Ureter (tissue), 1 donor: ENCODE measurements at places on chromosomes 4 and X. TPM values are rescaled to one million over a fixed set of nuclear protein-coding genes. Genes with fewer than 3 reads are reported as not detected.
A peak's percentile ranks its signal among the peaks of the same experiment; 100 is the strongest.

The ADAM29 gene
- total RNA-seq = not detected

The GPC3 gene
- total RNA-seq = 4.9 TPM

The ERVMER34-1 gene
- 3.7 TPM for total RNA-seq

The POU4F2 gene
- total RNA-seq = not detected

The PCDH7 gene
- 18.4 TPM for total RNA-seq

The PITX2 gene
- total RNA-seq = not detected

The MTMR8 gene
- total RNA-seq = 13.0 TPM

The ITM2A gene
- 42.2 TPM for total RNA-seq

The GRIA3 gene
- total RNA-seq = 3.5 TPM

DNA sequence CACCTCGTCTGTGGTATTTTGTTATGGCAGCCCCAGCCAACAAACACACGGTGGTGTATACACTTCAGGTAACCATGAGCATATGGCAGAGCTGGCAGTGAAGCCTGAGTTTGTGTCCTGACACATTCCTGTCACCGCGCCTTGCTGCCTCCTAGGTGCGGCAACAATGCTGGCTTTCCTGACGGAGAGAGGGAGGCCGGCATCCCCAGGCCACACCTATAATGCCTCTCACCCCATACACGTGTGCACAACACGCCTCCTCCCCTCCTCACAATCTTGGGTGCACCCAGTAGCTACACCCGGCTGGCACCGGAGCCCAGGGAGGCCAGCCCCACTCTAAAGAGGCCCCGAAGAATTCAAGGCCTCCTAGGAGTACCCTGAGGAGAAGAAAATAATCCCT is 158.5 kb downstream of the NSUN7 start:
- DNase-seq = peak; percentile 46

DNA sequence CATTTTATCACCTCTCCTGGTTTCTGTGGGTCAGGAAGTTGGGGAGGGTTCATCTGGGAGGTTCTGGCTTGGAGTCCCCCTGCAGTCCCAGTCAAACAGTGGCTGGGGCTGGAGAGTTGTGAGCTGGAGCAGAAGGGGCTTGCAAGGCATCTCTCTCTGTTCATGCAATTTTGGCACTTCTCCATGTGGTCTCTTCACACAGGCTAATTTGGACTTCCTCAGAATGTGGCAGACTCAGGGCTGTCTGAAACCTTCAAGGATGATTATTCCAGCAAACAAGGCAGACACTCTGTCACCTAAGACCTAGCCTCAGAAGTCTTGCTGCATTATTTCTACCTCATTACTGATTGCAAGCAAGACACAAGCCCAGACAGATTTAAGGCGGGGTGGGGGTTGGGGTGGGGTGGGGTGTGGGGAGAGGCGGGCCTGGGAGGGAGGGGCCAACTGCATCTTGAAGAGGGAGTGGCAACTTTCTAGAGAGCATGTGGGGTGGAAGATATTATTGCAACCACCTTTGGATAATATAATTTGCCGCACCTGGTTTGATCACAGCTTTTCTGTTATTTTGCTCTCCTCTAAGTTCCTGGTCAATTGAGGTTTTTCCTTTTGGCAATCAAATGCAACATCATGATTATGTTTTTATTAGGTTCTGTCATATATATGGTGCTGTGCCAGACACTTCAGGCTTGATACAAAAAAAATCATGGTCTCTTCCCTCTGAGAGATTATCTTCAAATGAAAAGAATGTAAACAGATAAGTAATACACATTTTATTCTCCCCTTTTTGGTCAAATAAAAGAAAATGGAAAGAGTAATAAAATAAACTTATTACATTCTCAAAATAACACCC is 799.5 kb downstream of the RPA4 start:
- no peak for DNase-seq

DNA sequence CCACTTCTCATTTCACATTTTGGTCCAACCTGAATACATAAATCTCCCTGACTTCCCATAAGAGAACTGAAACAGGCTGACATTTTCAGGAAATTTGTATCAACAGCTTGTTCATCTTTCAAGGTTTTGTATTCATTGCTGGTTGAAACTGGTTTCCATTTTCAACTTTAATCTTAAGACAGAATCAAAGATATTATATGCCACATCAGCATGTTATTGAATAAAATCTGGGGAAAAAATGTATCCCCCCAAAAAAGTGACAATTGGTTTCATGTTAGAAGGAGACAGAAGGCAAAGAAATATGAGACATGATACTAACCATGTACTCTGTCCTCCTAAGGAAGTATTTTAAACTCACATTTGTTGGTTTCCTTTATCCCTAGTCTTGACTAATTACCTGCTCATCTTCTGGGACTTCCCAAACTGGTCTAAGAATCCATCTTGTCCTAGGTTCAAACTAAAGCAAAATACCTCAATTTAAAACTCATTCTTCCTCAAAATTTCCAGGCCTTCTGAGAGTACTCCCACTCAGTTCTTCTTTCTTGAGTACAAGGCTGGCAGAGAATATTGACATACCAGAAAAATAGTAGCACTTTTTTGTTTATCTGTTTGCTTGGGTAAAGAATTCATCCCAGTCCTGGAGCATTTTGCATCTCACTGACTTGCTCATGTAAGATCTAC is 3.1 kb upstream of the ANTXR2 start:
- DNase-seq = no peak

- no peak for DNase-seq
Observed at GRCh38 chrX:16063921-16064320, 59.4 kb upstream of the GRPR start.

GRCh38 chr4:134955059-134955458 is 753.5 kb upstream of the PABPC4L start:
- DNase-seq = no peak

GRCh38 chr4:28973587-28974350 is 1746.4 kb upstream of the PCDH7 start:
- DNase-seq = no peak

DNA sequence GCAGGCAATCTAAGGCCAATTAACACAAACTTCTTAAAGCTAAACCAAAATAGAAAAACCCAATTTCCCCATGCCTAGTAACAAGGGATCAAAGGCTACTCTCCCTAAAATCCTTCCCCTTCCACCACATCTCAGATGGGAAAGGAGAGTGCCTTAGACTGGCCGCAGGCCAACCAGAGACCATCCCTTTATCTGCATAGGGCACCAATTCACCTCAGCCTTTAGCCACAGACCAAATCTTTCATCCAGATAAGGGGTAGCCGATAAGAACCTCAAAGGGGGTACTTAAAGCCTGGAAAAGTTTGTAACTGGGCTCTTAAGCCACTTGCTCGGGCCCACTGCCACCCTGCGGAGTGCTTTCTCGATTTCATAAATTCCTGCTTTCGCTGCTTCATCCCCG is 68.3 kb downstream of the TEX13C start:
- no peak for DNase-seq

DNA sequence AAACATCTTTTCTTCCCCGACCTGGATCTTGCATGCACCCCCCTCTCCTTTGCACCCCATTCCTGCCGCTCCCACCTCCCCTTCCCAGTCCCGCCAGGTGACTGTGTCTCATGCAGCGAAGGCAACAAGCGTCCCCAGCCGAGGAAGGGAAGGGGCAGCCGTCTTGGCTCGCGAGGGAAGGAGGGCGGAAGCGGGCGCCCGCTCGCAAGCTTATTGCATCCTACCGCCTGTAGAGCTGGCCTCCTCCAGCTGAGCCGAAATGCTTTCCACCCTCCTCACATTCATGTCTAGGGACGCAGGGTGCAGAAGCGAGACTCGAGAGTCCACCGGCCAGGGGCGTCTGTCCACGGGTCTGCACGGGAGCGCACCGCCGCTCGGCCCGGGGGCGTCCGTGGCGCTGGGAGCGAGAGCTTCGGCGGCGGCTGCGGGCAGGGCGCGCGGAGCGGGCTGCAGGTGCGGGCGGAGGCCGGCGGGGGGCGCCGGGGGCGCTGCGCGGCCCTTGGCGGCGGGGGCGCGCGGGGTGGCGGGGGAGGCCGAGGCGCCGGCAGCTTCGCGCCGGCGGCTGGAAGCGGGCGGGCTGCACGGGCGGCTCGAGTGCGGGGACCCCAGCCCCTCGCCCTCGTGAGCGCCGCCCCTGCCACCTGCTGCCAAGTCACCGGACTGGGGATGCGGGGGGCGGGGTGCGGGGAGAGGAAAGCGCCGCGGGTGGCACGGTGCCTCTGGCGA is at the start of gene KCNIP4:
KCNIP4 (minus strand) TSS at position 426 of the 726 bp plus-strand sequence.
- no peak for DNase-seq

- no peak for DNase-seq
Observed at GRCh38 chr4:53830511-53830910, 233.9 kb downstream of the CHIC2 start.

DNA sequence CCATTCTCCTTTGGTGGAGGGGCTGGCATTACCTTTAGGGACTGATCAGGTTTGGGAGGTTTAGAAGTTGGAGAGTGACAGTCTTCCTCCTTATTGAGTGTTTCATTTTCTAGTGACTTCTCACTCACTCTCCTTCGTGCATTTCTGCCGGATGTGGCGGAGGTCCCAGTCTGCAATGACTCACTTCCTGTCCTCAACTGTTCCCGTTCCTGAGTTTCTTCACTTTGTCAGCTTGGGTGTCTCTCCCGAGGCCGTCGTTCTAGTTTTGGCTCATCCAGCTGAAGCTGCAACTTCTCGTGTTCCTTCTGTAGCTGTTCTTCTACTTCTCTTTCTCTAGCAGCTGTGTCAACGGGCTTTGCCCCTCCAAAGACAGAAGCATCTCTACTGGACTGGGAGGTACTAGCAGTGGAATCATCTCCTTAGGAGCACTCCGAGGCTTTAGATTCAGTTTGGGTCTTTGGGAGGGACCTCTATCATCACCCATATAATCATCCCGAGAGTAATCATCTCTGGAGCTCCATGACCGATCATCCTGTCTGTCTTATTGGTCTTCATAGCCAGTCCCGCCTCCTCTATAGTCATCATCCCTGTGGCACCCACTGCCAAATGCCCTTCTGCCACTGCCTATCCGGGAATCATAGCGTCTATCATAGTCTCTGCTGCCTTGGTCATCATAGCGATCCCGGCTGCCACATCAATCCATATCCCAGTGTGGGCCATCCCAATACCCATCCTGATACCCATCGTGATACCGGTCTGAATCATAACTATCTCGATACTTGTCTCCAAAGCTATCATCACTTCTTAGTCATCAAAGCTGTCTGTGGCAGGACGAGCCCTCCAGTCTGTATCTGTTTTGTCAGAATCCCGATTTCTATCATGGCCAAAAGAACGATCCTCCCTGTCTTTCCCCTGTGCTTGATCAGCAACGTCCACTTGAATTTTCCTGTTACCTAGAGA is 35.3 kb upstream of the VSIG4 start:
- no peak for DNase-seq

DNA sequence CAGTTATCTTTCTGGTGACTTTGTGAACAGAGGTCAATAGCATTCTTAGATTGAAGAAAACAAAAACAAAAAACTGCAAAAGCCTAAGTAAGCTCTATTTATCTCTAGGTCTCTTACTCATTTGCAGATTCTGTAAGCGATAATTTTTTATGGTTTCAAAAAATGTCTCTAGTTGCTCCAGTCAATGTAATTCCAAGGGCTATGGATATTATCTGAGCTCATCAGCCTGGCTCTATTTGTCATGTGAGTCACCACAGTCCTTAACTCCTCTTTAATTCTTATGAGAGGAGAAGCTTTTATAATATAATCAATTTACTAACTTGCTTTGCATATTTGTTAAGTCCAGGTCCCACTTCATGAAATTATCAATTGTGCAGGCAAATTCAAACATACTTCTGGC is 79.1 kb downstream of the NPFFR2 start:
- no peak for DNase-seq

DNA sequence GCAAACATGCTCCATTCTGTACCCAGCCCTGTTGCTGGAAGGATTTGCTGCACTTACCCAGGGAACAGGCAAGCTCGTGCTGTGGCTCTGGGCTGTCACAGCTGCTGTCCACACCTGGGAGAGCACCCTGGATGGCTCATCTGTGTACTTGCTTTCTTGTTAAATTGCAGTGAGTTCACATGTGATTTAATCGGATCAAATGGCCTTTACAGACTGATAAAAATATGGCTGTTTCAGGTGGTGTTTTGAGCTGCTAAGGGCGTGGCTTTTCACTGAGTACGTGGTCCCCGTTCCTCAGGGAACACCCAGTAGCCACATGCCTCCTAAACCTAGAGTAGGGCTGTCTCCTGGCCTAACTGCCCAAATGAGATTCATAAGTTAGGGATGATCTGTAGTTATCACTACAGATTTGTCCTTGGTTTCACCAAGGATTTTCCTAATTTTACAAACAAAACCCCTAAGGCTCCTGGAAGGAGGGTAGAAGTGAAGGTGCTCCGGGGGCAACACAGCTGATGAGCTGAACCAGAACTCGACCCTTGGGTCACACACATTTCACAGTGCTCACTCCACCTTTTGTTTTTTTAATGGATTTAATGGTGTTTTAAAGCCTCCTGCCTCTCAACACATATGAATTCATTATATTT is 13.7 kb downstream of the KLKB1 start:
- no peak for DNase-seq

DNA sequence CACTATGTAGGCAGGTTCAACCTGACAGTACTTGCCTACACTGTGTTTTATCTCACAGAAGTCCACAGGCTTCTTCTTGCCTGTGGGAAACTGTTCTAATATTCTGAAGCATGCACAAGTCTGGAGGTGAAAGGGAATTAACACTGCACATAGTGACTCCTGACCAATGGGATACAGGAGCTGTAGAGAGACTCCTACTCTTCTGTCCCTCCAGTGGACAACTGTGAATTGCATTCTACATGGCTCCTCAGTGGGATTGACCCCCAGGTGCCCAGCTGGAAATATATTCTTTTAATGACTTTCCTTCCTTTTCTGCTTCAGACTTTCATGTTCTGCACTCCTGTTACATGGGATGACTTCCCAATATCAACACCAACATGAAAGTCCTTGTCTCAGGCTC is 8.2 kb upstream of the YIPF6 start:
- no peak for DNase-seq

- DNase-seq = no peak
Observed at GRCh38 chrX:54891573-54891972, 29.1 kb upstream of the TRO start.

DNA sequence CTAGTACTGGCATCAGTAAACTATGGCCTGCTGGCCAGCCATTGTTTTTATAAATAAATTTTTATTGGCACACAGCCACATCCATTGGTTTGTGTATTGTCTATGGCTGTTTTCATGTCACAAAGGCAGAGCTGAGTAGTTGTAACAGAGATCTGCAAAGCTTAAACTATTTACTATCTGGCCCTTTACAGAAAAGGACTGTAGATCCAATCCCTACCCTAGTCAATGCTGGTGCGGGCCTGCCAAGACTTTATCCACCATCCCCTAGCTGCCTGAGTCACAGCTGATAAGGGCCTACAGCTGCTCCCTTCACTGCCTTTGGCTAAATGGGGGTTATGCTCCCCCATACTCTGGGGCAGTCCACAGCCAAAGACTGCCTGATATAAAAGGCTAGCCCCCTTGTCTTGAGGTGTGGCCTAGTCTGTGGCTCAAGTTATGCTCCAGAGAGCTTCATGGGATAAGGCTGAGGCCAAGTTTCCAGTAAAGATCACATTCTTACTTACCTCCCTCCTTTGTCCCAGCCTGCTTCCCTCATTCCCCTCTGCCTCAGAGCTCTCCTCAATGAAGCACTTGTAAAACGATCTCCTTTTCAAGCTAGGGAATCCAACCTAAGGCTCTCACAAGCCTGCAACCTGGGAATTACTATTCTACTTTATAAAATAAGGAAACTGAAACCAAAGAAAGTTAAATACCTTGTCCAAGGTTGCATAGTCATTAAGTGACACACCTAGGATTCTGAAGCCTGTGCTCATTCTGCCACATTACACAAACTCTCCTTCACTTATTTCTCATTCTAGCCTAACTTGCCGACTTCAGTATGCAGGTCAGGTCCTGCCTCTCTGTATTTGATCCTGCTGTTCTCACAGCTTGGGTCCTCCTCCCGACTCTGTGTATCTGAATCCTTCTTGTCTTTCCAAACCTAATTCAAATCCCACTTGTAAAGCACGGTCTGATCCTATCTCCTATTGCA is 20.7 kb downstream of the ACE2 start:
- DNase-seq = no peak
